ENCODE measurements at places on chromosomes 4 and X.

- DNase-seq = no peak
These were observed 56.2 kb upstream of the MAPK10 start for GRCh38 chr4:86416081-86416480.

DNA sequence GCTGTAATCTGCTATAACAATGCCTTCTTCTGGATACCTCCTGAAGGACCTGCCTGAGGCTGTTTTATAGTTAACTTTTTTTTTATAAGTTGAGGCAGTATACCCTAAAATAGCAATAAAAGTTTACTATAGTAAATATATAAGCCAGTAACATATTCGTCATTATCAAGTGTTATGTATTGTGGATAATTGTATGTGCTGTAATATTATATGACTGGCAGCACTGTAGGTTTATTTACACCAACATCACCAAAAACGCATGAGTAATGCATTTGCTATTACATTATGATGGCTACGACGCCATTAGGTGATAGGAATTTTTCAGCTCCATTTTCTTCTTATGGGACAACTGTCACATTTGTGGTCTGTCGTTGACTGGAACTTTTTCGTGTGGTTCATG is 237.2 kb upstream of the PITX2 start:
- no peak for DNase-seq

- no peak for DNase-seq
These were observed 283.2 kb downstream of the ARHGAP10 start for GRCh38 chr4:148015058-148015457.

DNA sequence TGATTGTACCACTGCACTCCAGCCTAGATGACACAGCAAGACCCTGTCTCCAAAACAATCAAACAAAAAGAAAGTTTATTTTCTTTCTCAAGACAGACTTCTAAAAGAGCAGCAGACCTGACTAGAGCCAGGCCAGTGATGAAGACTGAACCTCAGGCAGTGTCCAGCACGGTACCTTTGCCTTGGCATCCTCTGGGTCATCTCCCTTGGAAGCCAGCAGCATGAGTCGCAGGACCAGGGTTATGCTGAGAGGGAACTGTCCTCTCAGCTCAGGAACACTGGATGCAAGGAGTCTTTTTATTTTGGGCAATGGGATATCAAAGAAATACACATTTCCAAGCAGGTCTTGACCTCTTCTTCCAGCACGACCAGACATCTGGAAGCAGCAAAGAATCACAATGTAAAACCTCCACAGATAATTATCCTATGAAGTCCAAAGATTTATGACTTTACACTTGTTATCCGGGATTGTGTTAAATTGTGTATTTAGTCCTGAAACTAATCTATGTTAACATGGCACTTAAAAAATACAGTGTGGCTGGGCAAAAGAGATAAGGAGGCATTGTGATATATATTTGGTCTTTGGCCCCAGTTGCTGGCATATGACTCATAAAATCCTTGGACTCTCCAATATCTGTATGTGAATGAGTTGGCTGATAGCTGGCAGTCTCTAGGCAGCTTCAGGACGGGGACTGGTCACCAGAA is 66.0 kb upstream of the DDX60 start:
- no peak for DNase-seq

GRCh38 chrX:119635799-119636198 is 29.6 kb upstream of the NKRF start:
- DNase-seq = no peak

DNA sequence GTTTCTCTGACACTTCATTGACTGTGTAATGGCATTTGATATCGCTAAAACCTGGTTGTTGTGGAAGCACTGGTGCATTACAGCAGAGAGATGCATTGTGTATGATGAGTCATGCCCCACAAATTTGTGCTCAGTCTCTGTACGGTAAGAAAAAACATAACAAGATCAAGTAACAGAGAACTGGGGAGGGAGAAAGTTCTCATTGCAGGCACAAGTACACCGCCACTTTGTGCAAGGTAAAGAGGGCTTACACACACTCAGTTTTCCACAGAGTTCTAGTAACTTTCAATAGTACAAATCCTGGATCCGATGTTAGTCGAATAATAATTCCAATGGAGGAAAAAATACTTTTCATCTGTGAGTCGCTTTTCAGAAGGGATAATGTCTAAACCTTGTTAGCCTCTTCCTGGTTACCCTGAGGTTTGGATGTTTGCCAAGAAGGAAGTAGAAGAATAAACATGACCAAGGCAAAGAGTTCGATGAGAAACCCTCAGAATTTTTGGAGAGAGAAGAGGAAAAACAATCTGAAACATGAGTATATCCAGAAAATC is 512.5 kb upstream of the SLIT2 start:
- DNase-seq = no peak

DNA sequence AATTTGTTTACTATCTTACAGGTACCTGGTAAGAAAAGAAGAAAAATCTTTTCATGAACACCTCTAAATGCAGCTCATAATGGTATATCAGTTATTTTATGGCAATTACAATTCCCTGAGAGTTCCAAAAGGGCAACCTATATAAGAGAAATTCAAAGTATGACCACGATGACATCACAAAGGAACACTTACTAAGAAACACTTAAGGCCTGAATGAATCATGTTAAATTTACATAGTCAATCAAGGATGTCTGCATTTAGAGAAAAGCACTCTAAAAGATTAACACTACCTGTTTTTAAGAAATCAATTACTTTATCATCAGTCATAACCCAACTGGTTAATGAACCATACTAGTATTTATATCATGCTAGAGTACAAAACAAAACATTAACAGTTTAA is 63.9 kb downstream of the LCORL start:
- DNase-seq = no peak

GRCh38 chr4:96504386-96504785 is 664.5 kb downstream of the PDHA2 start:
- no peak for DNase-seq

GRCh38 chrX:9333873-9334560 is 130.8 kb upstream of the TBL1X start:
- no peak for DNase-seq

GRCh38 chrX:140432346-140433175 is 72.3 kb downstream of the SOX3 start:
- no peak for DNase-seq

- DNase-seq = no peak
These were observed 28.0 kb downstream of the PRPS2 start for GRCh38 chrX:12819222-12819621.

- DNase-seq = no peak
These were observed 7.1 kb downstream of the SLC49A3 start for GRCh38 chr4:681736-682451.

- no peak for DNase-seq
These were observed 19.8 kb upstream of the GBA3 start for GRCh38 chr4:22672944-22673343.

GRCh38 chrX:132442691-132443090 is 46.1 kb downstream of the MBNL3 start:
- DNase-seq = no peak

DNA sequence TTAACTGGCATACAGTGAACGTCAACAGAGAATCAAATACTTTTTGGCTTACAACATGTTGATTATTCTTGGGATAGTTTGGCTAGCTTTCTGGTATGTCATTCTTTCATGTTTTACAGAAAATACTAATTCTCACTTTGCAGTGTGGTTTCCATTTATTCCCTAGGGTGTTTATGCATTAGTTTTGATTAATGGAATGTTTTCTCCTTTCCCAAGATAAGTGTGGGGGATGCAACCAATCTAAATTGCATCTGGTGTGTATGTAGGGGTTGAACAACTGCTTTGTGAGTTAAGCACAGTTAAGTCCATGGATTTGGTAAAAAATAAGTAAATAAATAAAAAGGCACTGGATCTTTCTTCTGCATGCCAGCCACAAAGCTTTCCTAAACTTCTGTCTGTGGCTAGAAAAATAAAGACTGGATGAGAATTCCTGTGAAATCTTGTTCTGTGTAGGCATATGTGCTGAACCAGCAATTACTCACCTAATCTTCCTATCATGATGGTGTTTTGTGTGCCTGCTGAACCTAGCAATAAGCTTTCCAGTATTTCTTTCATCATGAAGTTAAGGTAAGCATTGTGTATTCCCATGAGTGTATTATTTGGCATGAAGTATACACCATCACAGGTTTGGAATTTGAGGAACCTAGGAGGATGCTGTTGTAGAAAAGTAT is 50.6 kb upstream of the TENM3 start:
- DNase-seq = no peak

GRCh38 chr4:85747882-85748491 is 273.0 kb downstream of the ARHGAP24 start:
- DNase-seq = no peak

DNA sequence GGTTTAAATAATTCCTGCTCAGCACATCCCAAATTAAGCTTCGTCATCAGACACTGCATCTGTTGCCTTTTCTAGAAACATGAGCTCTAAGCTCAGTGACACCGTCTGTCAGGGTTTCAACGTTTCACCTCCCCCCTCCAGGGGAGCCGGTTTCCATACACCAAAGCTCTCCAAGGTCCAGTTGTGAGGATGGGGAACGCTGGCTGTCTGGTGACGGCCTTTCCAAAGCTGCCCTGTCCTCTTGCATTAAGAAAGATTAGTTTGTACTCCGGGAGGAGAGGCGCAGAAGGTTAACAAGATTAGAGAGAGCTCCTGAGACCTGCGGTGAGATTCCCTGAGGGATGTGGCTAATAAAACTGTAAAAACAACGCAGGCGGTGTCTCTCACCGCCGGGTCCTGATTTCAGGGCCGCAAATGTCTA is 43.2 kb downstream of the ASMT start:
- DNase-seq = no peak

DNA sequence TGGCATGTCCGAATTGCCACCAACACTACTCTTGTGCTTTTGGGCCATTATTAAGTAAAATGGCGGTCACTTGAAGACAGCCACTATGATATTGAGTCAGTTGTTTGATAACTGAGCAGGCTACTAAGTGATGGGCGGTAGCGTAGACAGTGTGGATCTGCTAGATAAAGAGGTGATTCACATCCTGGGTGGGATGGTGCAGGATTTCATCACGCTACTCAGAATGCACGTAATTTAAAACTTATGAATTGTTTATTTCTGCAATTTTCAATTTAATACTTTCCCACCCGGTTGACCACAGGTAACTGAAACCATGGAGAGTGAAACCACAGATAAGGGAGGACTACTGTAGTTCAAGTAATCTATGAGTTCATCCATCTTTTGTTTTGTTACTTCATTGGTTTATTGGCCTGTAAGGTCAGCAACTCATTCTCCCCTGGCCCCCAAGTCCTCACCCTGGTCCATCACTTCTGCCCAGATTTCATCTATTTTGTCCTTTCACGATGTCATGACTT is 2.9 kb downstream of the ARAF start:
- no peak for DNase-seq

- no peak for DNase-seq
These were observed 363.8 kb upstream of the FTHL17 start for GRCh38 chrX:31435592-31435991.

- DNase-seq = no peak
These were observed 71.8 kb downstream of the FAM13A start for GRCh38 chr4:88985088-88985773.

DNA sequence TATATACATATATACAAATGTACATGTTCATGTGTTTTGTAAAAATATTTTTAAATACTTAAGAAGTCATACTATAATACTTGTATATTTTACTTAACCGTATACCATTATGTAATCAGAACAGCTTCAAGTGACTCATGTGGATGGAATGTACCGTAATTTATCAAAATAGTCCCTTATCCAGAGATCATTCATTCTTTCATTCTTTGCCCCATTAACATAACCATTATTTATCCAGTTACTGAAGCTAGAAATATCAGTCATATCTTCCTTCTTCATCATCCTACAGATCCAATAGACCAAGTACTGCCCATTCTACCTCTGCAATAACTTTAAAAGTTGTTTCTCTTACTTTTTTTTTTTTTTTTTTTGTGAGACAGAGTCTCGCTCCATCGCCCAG is 164.2 kb downstream of the MAB21L2 start:
- no peak for DNase-seq

- no peak for DNase-seq
These were observed 30.3 kb downstream of the COPS4 start for GRCh38 chr4:83065266-83065665.

DNA sequence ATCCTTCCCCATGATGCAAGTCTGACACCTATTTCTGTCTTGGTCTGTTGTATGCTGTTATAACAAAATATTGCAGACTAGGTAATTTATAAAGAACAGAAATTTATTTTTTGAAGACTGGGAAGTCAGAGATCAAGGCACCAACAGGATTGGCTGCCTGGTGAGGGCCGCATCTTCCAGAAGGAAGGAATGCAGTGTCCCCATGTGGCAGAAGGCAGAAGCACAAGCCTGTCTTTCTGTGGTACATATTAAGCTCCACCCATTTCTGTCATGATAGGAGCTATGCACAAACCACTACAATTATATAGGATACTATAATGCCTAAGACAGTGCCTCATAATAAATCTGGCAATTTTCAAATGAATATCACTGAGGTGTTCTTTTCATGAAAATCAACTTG is 502.3 kb upstream of the DIAPH2 start:
- no peak for DNase-seq

GRCh38 chr4:5036239-5036638 is 15.0 kb upstream of the STK32B start:
- no peak for DNase-seq

GRCh38 chr4:76943129-76943620 is 6.4 kb upstream of the SEPTIN11 start:
- no peak for DNase-seq

DNA sequence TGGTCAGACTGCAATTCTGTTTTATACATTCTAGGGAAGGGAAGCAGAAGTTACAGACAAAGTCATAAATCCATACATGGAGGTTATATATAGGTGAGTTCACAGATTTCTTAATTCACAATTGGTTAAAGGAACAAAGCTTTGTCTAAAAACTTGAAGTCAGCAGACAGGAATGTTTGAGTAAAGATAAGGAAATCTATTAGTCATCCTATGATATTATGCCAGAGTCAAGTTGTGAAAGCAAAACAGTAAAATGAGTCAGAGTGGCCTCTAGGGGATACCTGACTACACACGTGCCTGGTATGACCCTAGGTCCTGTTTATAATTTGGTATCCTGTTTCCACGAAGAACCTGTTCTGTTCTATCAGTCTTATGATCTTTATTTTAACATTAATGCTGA is 31.5 kb downstream of the ACTRT1 start:
- no peak for DNase-seq

DNA sequence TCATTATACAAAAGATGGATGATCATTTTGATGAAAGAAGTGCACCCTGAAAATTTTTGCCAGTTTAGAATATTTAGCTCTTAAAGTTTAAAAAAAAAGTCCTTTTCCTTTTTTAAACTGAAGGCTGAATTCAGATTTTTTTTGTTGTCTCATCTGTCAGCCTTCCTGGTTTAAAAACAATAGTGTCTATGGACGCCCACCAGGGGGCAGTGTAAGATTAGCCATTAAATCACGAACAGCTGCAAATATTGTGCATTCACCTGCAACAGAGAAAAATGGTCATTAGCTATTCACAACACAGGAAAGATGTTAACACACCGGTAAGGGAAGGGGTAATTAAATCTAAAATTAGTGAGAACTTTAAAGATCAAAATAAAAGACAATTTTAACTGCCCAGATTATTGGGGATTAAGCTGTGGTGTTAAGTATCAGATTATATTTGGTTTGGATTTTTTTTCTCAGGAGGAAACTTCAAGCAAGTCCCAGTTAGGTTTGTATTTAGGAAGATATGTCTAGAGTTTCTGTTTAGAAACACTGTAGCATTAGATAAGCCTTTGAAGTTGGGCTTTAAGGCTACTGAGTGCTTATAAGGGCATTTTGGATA is 4.4 kb upstream of the CXorf38 start:
- peak; percentile 86 for DNase-seq

GRCh38 chrX:15929194-15929593 is 74.6 kb upstream of the AP1S2 start:
- DNase-seq = no peak

All from CD8-positive, alpha-beta T cell (primary cell).